ENCODE measurements at places on chromosomes 2 and 18.

- no peak for DNase-seq
Observed at GRCh38 chr2:31526946-31527732, 53.6 kb downstream of the SRD5A2 start.

DNA sequence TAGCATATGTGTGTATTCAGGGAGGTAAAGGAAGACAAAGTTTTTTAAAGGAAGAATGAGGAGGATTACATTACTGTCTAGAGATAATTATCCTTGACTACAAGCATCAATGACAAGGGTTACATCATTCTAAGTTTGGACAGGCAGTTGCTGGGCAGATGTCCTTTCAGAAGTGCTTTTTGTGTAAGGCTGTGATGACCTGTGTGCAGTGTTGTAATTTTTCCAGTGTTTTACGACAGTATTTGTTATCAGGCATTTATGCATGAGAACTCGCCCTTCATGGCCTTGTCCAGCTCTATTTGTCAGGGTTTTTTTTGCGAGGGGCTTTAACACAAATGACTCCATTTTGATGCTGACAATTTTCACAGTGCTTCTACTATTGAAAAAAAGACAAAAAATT is 658.3 kb upstream of the NXPH2 start:
- DNase-seq = no peak

GRCh38 chr2:239323447-239323846 is 77.4 kb downstream of the HDAC4 start:
- DNase-seq = no peak

GRCh38 chr18:41126541-41127235 is 828.3 kb upstream of the PIK3C3 start:
- DNase-seq = no peak

DNA sequence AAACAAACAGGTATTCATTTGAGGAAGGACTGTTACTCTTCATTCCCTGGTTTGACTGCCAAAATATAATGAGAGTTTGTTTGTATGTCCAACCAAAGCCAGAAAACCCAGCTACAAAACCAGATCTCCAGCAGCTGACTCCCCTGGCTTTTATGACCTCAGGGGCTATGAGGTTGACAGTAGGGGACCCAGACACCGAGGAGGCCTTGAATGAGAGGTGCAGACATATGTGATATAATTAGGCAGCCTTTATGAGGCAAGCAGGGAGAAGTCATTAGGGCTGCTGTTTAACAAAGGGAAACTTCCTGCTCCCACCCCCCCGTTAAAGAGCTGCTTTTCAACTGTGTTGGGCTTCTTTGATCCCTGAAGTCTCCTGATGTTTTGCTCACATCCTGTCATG is 236.7 kb downstream of the SLC4A3 start:
- DNase-seq = no peak

- no peak for DNase-seq
Observed at GRCh38 chr2:28565720-28566295, 69.9 kb downstream of the PLB1 start.

GRCh38 chr2:20148923-20149702 is 75.8 kb downstream of the SDC1 start:
- no peak for DNase-seq

- no peak for DNase-seq
Observed at GRCh38 chr18:59752666-59753065, 55.4 kb upstream of the CCBE1 start.

GRCh38 chr2:9764153-9764778 is 79.0 kb upstream of the TAF1B start:
- no peak for DNase-seq

- DNase-seq = no peak
Observed at GRCh38 chr2:149656996-149657395, 69.4 kb upstream of the MMADHC start.

GRCh38 chr18:61765097-61765496 is 127.7 kb downstream of the RNF152 start:
- DNase-seq = no peak

DNA sequence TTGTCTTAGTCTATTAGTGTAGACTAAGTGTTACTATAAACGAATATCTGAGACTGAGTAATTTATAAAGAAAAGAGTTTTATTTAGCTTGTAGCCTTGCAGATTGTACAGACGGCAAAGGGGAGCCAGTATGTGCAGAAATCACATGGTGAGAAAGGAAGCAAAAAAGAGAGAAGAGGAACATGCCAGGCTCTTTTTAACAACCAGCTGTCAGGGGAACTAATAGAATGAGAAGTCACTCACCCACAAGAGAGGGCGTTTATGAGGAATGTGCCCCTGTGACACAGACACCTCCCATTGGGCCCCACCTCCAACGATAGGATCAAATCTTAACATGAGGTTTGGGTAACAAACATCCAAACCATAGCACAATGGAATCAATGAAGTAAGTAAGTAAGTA is 20.6 kb upstream of the ZNF804A start:
- DNase-seq = no peak

DNA sequence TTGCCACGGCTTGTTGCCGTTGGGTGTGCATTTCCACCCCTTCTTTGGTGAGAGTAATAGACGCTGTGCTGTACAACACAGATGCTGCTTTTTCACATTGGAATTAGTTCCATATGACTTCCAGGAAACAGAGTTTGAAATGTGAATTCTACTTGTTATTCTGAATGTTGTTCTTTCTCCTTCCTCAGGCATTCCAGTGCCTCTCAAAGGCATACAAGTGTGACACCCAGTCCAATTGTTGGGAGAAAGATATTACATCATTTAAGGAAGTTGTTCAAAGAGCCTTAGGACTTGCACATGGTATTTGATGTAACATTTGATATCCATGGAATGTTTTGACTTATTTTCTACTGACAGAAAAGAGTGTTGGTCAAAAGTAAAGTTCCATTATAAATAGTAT is 134.4 kb upstream of the LTBP1 start:
- DNase-seq = no peak
